ENCODE measurements at places on chromosomes 12 and 14.

DNA sequence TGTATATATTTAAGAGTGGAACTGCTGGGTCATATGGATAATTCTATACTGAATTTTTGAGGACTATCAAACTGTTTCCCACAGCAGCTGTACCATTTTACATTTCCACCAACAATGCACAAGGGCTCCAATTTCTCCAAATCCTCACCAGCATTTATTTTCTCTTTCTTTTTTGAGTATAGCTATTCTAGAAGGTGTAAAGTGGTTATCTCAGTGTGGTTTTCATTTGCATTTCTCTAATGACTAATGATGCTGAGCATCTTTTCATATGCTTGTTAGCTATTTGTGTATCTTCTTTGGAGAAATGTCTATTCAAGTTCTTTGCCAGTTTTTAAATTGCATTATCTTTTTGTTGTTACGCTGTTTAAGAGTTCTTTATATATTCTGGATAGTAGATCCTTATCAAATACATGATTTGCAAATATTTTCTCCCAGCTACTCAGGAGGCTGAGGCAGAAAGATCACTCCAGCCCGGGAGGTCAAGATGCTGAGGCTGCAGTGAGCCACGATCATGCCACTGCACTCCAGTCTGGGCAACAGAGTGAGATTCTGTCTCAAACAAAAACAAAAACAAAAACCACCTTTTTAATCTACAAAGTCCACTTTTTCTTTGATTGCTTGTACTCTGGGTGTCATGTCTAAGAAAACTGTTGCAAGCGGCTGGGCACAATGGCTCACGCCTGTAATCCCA, 32.8 kb downstream of the GTF2A1 start:
- DNase-seq, result no peak

DNA sequence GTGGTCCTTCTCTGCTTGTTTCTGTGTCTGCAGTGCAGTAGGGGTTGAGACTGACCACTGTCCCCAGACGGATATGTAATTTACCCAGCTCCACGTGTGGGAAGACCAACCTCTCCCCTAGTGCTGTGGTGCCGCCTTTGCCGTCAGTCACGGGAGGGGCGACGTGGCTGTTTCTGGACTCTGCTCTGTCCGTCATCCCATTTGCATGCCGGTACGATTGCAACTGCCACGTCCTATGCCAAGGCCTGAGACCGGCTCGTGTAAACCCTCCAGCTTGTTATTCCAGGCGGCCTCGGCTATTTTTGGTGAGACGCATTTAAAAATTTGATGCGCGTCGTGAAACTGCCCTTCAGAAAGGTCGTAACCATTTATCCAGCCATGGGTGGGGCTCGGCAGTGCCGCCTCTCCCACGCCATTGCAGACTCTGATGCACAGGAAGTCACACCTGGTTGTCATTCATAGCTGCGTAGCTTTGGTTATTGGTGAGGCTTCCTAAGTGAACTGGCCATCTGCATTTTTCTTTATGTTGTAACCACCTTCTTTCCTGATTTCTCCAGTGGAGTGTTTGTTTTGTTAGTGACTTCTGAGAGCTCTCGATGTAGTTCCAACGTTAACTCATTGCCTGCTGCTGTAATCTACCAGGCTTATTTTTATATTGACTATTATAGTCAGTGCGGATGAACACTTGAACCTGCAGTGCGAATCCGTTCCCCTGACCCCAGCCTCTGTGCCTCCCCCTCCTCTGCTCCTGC, 75.1 kb downstream of the ADGRD1 start:
- no peak for DNase-seq

GRCh38 chr12:2429032-2429431, 365.7 kb upstream of the FKBP4 start:
- no peak for DNase-seq

DNA sequence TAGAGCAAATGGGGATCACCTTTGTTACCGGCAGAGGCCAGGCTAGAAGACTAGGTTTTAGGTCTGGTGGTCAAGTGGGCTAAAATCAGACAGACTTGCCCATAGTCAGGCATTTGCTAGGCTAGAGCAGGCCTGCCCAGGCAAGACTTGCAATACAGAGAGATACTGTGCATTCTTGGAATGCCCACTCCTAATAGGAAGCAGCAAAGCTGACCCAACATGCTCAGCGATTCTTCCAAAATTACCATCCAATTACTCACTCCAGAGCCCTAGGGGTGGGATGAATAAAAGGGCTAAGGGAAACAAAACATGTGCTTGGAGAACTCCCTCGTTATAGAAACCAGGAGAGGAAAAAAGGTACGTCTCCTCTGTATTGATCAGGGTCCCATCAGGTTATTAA, 187.8 kb upstream of the AMIGO2 start:
- no peak for DNase-seq

- DNase-seq, result no peak
Measured at GRCh38 chr12:91377436-91377835, 194.8 kb upstream of the DCN start.

DNA sequence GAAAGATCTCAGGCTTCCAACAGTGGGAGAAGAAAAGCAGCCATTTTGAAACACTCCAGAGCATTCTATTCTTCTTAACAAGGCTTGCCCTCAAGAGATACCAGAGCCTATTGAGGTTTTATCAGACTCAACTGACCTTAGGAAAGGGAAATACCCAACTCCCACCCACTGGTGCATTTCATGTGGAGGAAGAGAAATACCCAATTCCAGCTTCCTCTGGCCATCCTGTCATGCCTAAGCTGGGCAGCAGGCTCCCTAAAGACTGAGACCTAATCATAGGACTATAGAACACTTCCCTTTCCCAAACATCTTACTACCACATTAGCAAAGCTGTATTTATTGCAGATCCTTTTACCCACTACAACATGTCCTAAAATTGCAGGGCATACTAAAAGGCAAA, 164.5 kb downstream of the KIF21A start:
- no peak for DNase-seq

DNA sequence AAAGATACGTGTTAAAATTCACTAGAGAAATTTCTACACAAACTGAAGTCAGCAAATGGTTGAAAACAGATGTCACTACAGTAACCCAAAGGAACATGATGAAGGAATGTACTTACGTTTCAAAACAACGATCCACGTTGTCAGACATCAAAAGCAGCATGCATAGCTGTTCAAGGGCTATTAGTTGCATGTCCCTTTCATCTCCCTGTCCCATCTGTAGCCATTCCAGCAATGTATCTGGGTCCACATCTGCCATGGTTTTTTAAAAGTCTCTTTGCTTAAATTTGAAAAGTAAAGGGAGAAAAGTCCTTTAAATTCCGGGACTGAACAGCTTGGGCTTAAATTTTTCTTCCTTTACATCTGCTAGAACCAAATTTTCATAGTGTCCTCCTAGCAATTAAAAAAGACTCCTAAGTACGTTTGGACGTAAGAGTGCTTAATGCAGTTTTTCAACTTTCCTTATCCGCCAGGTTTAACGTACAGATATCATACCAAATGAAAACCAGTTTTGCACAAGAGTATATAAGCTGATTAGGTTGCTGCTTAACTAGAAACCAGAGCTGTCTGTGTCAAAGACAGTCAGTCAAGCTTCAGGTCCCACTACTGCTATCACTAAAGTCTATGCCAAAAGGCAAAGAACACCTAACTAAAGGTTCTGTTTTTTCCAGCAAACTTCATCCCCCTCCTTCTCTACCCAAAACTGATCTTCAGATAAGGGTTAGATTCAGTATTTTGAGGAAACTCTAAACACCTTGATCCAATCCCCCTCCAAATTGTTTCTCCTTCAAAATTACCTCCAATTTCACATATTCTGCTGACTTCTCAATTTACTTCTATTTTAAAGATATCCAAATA, 1.7 kb downstream of the HECTD1 start:
- peak; percentile 9 for DNase-seq

GRCh38 chr12:68739891-68740290, 6.1 kb upstream of the SLC35E3 start:
- DNase-seq, result no peak

DNA sequence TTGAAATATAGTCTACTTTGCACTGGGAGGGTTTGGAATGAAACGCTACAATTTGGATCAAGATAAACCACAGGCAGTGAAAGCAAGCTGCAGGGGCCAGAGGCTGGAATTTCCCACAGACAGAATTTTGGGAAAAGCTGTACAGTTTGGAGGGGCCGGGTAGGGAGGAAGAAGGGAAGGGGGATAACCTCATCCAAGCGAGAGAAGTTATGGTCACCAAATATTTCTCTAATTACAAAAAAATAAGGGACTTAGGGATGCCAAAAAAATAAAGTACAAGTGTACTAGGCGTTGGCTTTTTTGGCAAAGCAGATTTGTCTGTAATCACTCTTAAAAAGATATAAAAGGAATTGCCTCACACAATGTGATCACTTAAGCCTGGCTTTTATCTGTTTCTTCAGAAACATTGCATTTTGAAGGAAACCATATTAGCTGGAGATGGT, 31.2 kb upstream of the ADGRD1 start:
- DNase-seq, result no peak

- DNase-seq, result no peak
Measured at GRCh38 chr12:115201966-115202365, 518.0 kb upstream of the TBX3 start.

GRCh38 chr12:124686370-124687173, 119.2 kb upstream of the NCOR2 start:
- DNase-seq, result no peak

DNA sequence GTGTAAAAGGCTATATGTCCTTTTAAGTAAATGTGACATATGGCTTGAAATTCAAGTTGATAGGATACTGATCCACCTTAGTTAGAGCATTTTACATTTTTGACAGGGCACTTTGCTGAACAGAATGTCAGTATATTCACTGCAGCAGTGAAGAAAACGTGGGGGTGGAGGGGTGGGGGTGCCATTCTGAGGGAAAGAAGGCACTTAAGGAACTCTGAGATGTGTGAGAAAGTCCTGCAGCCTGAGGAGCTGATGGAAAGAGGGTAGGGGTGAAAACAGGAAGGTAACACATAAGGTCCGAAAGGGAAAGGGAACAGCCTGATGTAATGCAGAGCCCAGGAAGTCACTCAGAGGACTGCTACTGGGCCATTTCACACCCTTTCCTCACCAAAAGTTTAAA, 265.5 kb upstream of the GRIP1 start:
- no peak for DNase-seq

GRCh38 chr12:52865090-52865944, 16.5 kb upstream of the KRT78 start:
- peak; percentile 86 for DNase-seq

- no peak for DNase-seq
Measured at GRCh38 chr14:55891692-55892091, 226.5 kb upstream of the PELI2 start.

DNA sequence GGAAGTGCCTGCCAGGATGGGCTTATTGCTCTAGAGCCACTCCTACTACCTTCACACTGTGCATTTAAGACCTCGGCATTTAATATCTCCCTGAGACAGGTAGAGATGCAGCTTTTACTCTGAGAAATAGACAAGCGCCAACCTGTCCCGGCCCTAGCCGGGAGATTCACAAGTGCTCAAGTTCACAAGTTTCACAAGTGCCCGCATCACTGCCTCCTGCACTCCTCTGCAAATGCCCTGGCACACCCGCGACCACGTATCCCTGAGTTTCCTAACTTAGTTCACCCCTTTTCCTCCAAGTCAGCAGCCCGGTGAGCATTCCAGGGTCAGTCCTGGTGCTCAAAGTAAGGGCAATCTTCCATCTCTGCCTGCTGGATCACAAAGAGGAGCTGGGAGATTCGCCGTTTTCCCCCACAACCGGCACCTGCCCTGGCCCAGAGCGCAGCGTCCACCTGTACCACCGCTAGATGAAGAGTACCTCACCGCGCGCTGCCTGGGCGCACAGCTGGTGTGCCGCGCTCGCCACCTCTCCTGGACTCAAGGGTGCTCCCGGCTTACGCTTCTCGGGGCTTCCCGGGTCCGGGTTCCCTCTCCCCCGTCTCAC, 5.0 kb upstream of the SLC38A4 start:
- DNase-seq, result no peak

DNA sequence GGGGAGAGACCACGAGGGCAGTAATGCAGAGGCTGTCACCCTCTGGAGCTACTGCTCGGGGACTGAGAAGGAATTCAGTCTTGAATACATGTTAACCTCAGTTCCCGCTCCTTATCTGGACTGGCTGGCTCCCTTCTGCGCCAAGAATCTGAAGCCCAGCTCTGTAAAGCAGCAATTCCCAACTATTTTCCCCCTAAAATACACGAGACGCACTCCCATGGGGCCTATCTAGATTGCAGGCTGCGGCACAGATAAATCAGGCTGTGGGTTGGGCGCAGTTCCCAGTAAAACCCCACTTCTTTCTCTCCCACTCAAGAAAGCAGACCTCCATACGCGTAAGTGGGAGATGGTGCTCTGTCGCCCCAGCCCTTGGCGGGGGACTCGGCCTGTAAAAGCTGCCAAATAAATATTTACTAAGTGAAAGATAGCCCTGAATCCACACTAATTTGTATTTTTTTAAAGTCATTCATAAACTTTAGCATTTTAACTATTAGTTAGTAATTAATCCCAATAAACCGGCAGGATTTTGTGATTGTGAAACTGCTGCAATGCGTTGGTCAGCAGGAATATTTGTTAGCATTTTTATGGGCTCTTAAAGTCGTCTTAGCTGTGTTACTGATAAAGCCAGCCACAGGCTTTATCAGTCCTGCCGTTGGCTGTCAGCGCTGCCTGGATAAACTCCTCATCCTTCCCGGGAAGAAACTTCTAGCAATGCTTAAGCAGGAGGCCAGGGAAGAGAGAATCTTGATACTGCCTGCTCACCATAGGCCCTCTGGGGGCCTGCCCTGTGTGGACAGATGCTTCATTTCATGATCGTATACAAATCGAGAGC, 17.8 kb downstream of the FBXL14 start:
- DNase-seq, result no peak

DNA sequence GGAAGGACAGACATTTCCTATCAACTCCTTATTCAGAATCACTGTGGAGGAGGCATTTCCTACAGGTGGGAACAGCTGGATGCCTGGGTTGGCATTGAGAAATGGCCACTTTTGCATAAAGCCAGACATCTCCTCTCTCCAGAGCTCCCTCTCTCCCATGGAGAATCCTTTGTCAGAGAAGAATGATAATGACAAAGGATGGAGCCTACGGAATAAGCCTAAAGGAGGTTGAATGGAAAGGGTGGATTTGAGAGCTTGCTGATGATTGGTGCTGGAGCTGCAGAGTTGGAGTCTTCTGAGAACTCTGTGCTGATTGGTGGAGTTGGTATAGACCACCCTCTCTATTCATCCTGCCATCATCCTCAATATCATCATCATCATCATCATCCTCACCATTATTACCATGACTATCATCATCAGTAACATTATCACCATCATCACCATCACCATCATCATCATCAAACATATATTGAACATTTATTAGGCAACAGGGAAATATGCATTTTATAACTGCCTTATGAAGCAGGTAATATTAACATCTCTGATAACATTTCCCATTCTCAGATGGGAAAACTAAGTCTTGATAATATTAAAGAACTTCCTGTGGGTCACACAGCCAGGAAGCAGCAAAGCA, 89.2 kb upstream of the HSPB8 start:
- no peak for DNase-seq
